A549 treated with Hydrocortisone at 1 μM for 4 hours (cell line): ENCODE measurements at places on chromosomes 16 and 17. TPM values are rescaled to one million over a fixed set of nuclear protein-coding genes. Genes with fewer than 3 reads are reported as not detected.

The KRTAP1-1 gene
- total RNA-seq = not detected in 5 replicates

The CD300C gene
- total RNA-seq = 0.20 to 0.43 TPM (median 0.41 TPM) in 5 replicates

The SYT17 gene
- total RNA-seq = 9.9 to 13.8 TPM (median 12.6 TPM) in 5 replicates

The KRT222 gene
- 0.31 to 0.58 TPM (median 0.43 TPM) in 4 of 5 replicates, not detected in the other for total RNA-seq

The NPIPA8 gene
- 0.53 to 1.0 TPM (median 0.84 TPM) in 5 replicates for total RNA-seq

The CHD9 gene
- total RNA-seq = 13.5 to 20.8 TPM (median 16.6 TPM) in 5 replicates

The PROCA1 gene
- 0.93 to 1.2 TPM (median 1.2 TPM) in 5 replicates for total RNA-seq

The SCGB1C2 gene
- not detected in 5 replicates for total RNA-seq

The P3H4 gene
- total RNA-seq = 29.4 to 36.0 TPM (median 32.0 TPM) in 5 replicates

The PNMT gene
- 0.26 to 0.40 TPM (median 0.27 TPM) in 4 of 5 replicates, not detected in the other for total RNA-seq

The HOXB1 gene
- not detected in 5 replicates for total RNA-seq

The LDAF1 gene
- 17.2 to 27.2 TPM (median 18.2 TPM) in 5 replicates for total RNA-seq

The SOCS1 gene
- total RNA-seq = 4.5 to 14.7 TPM (median 9.8 TPM) in 5 replicates

The USP6 gene
- total RNA-seq = 0.02 TPM in 5 replicates

The MATCAP1 gene
- 5.5 to 9.0 TPM (median 6.2 TPM) in 5 replicates for total RNA-seq

The KRT9 gene
- not detected in 5 replicates for total RNA-seq

The TMEM98 gene
- 45.5 to 52.3 TPM (median 48.4 TPM) in 5 replicates for total RNA-seq

The ATP6V0A1 gene
- 33.7 to 43.0 TPM (median 36.3 TPM) in 5 replicates for total RNA-seq

The KRT39 gene
- total RNA-seq = not detected in 5 replicates

The SPN gene
- total RNA-seq = 0.02 TPM in 1 of 5 replicates, not detected in the others

The FBXL16 gene
- 11.9 to 16.3 TPM (median 12.7 TPM) in 5 replicates for total RNA-seq

The RRAD gene
- total RNA-seq = 39.6 to 64.4 TPM (median 54.9 TPM) in 5 replicates

The CES5A gene
- not detected in 5 replicates for total RNA-seq

The KRTAP9-2 gene
- total RNA-seq = not detected in 5 replicates

The KLHL10 gene
- 0.05 to 0.25 TPM (median 0.10 TPM) in 3 of 5 replicates, not detected in the others for total RNA-seq

The TXNDC17 gene
- total RNA-seq = 410 to 467 TPM (median 430 TPM) in 5 replicates

The CCR7 gene
- 0.73 to 1.5 TPM (median 0.97 TPM) in 5 replicates for total RNA-seq

The SLC6A4 gene
- total RNA-seq = 0.05 to 0.14 TPM (median 0.07 TPM) in 4 of 5 replicates, not detected in the other

The ASGR1 gene
- total RNA-seq = 0.70 to 1.4 TPM (median 0.89 TPM) in 5 replicates

The SSTR5 gene
- 0.38 to 0.74 TPM (median 0.59 TPM) in 5 replicates for total RNA-seq

The ALDH3A2 gene
- 153 to 181 TPM (median 170 TPM) in 5 replicates for total RNA-seq

The HBQ1 gene
- 3.7 to 8.3 TPM (median 6.4 TPM) in 5 replicates for total RNA-seq

The ASPA gene
- total RNA-seq = not detected in 5 replicates

The MAZ gene
- 160 to 170 TPM (median 168 TPM) in 5 replicates for total RNA-seq

The CCL3 gene
- total RNA-seq = not detected in 5 replicates

The TOM1L1 gene
- total RNA-seq = 36.0 to 45.4 TPM (median 36.5 TPM) in 5 replicates

The MPV17L gene
- 4.7 to 6.2 TPM (median 4.7 TPM) in 5 replicates for total RNA-seq

The CACNG3 gene
- not detected in 5 replicates for total RNA-seq

The IKZF3 gene
- total RNA-seq = not detected in 5 replicates

The MAP1LC3B gene
- total RNA-seq = 80.9 to 91.7 TPM (median 83.4 TPM) in 5 replicates

The SEPTIN1 gene
- total RNA-seq = 0.97 to 2.6 TPM (median 2.1 TPM) in 5 replicates

The FOXL1 gene
- total RNA-seq = 1.1 to 2.6 TPM (median 1.6 TPM) in 5 replicates
